Putamen (tissue), 1 donor: ENCODE measurements at places on chromosomes 16 and 17.

GRCh38 chr17:48715496-48716399, 6.6 kb downstream of the PRAC1 start:
- DNase-seq: no peak

GRCh38 chr16:30359871-30360170, 4.7 kb upstream of the CD2BP2 start:
- DNase-seq: no peak

DNA sequence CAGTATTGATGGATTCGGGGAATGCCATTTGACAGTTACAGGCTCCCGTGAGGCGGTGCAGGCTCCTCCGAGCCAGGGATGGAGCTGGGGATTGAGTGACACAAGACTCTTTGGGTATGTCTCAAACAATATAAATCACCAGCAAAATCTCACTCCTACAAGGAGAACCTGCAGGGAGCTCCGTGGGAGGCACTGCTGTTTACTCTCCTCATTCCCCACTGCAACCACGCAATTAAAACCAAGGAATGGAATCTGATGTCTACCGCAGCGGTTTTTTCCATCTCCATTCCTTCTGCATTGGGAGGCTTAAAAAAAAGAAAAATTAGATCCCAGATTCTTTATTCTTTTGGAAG, 157.9 kb downstream of the WWOX start:
- DNase-seq: no peak

GRCh38 chr17:35890774-35891155, 10.6 kb upstream of the CCL5 start:
- no peak for DNase-seq

- DNase-seq: no peak
Observed at GRCh38 chr17:51423421-51424160, 163.2 kb downstream of the UTP18 start.

DNA sequence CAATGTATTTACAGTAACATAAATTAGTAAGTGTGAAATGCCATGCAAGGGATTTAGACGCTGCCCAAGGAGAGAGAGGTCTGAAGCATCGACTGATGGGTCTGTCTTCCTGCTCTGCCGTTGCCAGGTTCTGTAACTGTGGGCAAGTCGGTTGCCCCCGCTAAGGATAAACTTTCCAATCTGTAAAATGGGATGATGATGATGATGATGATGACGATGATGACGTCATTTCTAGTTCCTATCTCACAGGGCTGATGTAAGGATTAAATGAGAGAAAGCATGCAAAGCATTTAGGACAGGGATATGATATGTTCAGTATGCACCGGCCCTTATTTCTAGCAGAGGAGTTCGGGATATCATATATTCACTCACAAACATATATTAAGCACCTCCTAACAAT, 54.8 kb downstream of the C17orf67 start:
- no peak for DNase-seq

DNA sequence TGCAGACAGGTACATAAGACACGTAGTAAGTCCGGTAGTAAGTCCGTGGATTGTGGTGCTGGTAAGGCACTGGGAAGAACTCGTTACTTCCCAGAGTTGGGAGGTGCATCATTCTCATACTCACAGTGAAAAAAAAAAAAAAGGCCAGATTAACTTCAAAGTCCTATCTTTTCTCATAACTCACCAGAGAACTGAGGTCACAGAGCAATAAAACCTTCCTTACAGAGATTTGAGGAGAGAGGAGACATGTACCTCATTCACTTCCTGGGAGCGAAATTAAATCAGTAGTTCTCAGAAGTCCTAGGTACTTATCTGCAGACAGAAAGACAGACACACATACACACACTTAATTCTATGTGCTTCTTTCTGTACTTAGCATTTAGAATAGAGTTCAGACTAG, 22.5 kb downstream of the MPHOSPH6 start:
- no peak for DNase-seq

- no peak for DNase-seq
Observed at GRCh38 chr16:426115-426905, 861 bp downstream of the RAB11FIP3 start.

DNA sequence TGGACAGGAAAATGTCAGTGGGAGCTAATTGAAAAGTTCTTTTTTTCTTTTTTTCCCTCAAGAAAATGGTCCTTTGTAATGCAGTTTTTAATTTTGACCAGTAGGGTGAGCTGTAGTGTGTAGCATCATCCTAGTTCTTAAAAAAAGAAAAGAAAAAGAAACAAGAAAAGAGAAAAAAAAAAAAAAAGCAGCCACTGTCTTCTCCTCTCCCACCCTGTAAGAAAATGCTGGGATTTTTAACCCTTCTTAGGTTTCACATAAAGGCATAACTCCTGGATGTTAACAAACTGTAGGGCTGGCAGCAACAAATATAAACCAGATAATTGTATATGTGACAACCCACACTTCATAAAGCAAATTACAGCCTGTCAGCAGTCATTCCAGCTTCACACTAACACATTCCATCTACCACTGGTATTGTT, 78.1 kb downstream of the SKAP1 start:
- DNase-seq: no peak
